GM23248 (cell line): ENCODE measurements at places on chromosomes 12 and 14.

- peak; percentile 20 for DNase-seq
Observed at GRCh38 chr12:54571193-54572188, 17.0 kb downstream of the PPP1R1A start.

GRCh38 chr14:70658899-70659298 is 17.2 kb downstream of the TTC9 start:
- no peak for DNase-seq

GRCh38 chr12:50112456-50113218 is 601 bp downstream of the COX14 start:
- no peak for DNase-seq

GRCh38 chr12:129152351-129153104 is 299.2 kb downstream of the GLT1D1 start:
- no peak for DNase-seq

DNA sequence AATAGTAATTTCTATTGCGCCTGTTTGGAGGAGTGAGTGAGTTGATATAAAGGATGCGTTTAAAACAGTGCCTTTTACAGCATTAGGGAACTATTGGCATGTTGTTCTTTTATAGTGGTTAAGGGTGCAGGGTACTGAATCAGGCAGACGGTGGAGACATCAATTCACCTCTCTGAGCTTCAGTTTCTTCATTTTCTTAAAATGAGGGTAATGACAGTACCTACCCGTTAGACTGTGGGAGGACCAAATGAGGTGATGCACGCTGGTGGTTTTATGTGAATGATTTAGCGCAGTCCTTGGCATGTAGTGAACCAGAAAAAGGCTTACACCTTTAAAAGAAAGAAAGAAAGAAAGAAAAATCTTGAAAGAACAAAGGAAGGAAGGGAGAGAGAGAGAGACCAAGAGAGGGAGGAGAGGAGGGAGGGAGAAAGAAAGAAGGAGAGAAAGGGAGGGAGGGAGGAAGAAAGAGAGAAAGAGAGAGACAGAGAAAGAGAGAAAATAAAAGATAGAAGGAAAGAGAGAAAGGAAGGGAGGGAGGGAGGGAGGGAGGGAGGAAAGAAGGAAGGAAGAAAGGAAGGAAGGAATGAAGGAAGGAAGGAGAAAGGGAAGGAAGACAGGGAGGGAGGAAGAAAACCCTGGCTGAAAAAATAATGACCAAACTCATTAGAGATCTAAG is 22.2 kb upstream of the CCND2 start:
- no peak for DNase-seq

DNA sequence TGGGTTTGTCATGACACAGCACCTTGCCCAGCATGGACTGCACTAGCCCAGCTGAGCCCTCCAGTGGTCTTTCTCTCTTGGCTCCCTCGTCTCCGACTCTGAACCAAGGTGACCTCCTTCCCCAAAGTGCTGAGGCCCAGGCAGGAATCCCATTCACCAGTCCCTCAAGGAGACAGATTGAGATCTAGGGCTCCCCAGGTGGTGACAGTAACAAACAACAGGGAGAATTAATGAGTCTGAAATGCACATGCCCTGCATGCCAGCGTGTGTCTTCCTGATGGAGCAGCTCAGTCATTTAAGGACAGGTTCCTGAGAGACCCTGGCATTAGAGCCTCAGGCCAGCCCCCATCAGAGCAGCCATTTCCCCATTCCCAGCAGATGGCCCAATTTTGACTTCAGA is 51.4 kb upstream of the OAS1 start:
- peak; percentile 14 for DNase-seq

DNA sequence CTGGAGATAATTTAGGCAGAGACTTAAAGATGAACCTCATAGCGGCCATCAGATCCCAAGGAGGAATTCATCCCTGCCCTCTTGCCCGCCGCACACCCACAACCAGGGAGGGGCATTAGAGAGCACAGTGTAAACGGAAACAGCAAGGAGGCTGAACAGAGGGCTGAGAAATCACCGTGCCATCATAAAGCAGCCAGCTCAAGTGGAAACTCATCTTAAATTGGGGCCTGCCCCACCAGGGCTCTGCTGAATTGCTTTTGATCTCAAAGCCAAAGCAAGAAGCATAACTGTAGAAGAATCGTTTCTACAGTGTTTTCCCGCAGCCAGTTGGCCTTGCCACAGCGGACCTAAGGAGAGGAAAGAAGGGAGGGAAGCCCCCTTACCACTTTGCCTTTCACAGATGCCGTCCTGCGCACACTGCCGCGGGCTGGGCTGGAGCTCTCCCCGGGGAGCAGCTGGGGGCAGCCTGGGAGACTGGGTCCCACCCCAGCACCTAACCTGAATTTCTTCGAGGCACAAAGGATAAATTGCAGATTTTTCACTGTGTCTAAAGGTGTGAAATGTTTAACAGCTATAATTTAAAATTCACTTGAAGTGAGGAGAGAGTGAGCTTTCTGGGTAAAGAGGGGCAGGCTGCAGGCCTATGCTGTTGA is 51.8 kb upstream of the MMP17 start:
- DNase-seq: no peak

DNA sequence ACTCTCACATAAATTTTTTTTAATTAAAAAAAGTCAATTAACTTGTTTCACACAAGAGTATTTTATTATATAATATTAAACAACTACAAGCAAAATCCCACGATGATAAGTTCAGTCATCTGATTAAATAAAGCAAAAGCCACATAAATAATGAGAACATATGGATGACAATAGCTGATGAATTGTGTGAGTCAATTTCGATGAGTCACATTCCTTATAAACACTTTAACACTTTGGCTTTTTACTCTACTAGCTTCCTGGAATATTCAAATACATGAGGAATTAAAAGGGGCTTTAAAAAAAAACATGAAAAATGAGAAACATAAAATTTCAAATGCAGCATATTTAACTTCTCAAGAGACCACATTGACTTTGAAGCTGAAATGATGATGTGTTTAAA is 95.3 kb downstream of the BCAT1 start:
- peak; percentile 81 for DNase-seq

GRCh38 chr14:83894568-83894967 is 1635.4 kb upstream of the FLRT2 start:
- DNase-seq: no peak

DNA sequence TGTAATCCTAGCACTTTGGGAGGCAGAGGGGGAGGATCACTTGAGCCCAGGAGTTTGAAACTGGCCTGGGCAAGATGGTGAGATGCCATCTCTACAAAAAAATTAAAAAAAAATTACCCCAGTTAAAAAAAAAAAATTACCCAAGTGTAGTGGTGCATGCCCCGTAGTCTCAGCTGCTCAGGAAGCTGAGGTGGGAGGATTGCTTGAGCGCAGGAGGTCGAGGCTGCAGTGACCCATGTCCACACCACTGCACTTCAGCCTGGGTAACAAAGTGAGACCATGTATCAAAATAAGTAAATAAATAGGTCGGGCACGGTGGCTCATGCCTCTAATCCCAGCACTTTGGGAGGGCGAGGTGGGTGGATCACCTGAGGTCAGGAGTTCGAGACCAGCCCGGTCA is 128.8 kb downstream of the VRK1 start:
- no peak for DNase-seq

GRCh38 chr12:51449580-51450246 is 25.1 kb downstream of the SLC4A8 start:
- peak; percentile 37 for DNase-seq

DNA sequence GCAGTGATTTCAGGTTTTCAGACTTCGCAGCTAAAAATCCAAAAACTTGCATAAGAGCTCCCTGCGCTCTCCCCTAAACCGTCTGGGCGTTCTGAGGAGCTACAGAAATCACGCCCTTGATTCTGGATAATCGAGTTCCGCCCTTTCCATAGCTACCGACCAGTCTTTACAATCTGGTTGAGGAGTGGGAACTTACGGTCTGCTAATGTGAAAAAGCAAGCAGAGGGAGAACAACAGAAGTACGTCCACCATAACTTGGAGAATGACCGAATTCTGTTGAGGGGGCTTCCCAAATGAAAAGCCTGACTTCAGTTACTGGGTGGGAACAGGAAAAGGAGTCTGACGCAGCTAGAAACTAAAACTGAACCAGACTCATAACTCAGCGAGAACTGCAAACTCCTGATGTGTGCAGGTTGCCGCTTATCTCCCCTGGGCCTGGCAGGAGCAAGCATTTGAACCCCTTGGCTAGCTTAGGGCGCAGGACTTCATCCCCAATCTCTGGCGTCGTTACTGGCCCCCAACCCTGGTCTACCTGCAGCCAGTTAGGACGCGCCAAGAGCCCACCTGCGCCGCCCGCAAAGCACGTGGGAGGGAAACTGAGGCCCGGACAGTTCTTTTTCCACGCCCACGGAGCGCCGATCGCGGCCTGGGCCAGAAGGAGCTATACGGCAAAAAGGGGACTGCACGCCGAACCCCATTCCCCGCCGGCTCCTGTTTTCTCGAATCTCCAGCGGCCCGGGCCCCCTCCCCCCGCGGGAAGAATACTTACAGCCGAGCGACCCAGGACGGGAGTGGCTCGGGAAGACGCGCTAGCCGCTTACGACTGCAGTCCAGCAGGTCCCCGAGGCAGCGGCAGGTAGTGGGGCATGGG is 838 bp downstream of the LRIG3 start:
- peak; percentile 70 for DNase-seq

- peak; percentile 56 for DNase-seq
Observed at GRCh38 chr12:127657036-127657435, 609.9 kb upstream of the TMEM132C start.

DNA sequence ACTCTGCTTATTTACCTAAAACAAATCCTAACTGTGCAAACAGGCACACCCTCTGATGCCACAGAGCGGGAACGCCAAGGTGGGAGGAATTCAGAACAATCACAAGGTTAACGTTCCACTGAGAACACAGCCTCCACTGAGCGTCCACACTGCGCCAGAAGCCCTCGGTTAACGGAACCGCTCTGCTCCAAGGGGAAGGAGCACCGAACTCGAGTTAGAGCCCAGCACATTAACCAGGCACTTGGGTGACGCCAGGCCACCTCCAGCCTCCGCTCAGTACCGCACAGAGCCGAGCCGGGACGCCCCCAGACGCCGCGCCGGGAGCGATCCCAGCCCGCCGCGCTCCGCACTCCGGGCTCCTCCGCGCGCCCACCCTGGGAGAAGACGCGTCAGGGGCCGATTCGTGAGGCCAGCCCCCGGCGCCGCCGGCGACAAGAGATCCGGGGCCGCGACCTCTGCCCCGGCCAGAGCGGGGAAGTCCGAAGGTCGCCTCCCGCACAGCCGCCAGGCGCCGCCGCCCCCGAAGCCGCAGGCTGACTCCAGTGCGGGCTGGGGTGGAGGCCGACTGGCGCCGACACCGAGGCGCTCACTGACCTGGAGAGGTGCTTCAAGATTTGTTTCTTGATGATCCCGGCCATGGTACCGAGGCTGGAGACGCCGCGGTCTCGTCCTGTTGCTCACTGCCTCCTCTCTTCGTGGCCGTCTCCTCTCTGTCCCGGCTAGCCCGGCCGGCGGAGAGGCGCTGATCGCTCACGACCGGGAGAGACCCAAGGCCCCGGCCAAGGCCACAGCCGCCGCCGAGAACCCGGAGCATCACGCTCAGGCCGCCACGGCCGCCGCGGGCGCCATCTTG is 450 bp downstream of the BLTP3B start:
- peak; percentile 70 for DNase-seq

DNA sequence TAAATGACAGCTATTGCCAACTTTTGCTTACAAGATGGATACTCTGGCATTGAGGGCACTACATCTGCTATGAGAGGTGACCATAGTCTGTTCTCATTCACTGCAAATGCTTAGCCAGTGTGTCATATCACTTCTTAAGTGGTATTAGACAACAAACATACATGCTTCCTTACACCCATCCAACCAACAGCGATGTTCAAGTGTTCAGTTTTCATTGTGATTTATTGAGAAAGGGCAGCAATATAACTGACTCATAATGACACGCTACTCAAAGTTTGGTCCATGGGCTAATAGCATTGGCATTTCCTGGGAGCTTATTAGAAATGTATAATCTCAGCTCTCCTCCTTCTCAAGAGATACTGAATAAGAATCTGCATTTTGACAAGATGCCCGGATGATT is 181.7 kb downstream of the NPAS3 start:
- DNase-seq: peak; percentile 34

DNA sequence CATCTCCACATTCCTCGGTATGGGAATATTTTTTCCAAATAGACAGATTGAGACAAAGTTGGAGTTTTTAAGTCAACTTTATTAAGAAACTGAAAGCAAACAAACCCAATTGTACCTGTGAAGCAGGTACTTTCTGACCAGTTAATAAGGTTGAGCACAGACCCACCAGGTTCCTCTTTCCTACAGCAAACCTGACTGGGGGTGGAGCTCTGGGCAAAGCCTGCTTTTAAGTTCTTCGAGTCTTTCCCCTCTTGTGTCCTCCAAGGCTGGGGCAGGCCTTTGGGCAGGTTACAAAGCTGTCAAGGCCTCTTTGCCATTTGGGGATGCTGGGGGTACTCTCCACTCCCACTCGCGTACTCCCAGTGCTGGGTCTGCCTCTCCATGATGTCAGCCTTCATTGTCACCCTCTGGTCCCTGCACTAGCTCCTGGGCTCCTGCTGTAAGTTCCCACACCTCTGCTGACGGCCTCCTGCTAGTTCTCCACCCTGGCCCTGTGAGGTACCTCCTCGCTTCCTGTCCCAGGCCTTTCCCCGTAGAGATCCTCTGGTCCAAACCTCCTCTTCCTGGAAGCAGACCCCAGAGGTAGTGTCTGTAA is 3.2 kb downstream of the KCNH3 start:
- DNase-seq: no peak

- no peak for DNase-seq
Observed at GRCh38 chr12:52260361-52261207, 13.9 kb upstream of the KRT86 start.

- no peak for DNase-seq
Observed at GRCh38 chr12:24099576-24099975, 150.1 kb upstream of the SOX5 start.

GRCh38 chr14:56797569-56798446 is 12.5 kb downstream of the OTX2 start:
- peak; percentile 5 for DNase-seq

DNA sequence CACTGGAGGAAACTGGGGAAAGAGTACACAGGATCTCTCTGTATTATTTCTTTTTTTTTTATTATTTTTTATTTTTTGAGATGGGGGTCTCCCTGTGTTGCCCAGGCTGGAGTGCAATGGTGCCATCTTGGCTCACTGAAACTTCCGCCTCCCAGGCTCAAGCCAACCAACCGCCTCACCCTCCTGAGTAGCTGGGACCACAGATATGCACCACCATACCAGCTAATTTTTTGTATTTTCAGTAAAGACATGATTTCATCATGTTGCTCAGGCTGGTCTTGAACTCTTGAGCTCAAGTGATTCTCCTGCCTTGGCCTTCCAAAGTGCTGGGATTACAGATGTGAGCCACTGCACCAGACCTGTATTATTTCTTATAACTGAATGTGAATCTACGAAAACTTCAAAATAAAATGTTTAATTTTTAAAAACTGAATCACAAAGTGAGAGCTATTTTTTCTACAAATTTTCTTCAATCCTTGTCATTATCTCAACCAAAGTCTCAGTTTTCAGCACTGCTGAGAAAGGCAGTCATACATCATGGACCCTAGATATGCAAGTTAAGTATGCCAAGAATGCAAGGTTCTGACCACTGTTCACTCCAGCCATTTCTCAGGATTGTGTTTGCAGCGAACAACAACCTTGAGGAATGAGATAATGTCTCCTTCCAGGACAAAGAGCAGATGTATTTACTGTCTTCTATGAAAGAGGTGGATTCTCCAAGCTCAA is 2.4 kb downstream of the EAPP start:
- DNase-seq: peak; percentile 28

- DNase-seq: peak; percentile 52
Observed at GRCh38 chr12:38886064-38886463, 19.3 kb downstream of the CPNE8 start.

GRCh38 chr12:9114946-9115345 is 773 bp downstream of the A2M start:
- peak; percentile 4 for DNase-seq

GRCh38 chr14:103282932-103283331 is 51.1 kb upstream of the EIF5 start:
- no peak for DNase-seq
